Testis (tissue), 5 donors: ENCODE measurements at places on chromosomes 7 and 10.

- DNase-seq = no peak
Observed at GRCh38 chr7:51802718-51803117, 486.1 kb upstream of the COBL start.

- no peak for DNase-seq
Observed at GRCh38 chr10:102870221-102870620, 951 bp downstream of the AS3MT start.

DNA sequence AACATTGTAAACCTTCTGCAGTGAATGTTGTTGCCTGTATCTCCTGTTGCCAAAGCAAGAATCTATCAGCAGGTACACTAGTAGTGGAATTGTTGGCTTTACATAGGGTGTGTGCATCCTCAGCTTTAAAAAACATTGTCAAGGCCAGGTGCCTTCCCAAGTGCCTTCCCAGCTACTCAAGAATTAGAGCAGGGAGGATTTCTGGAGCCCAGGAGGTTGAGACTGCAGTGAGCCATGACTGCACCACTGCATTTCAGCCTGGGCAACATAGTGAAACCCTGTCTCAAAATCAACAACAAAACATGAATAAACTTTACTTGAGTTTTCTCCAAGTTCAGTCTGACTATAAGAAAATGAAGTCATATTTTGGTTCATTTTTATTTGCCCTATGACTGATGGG is 217.3 kb downstream of the CCSER2 start:
- no peak for DNase-seq

GRCh38 chr10:127702271-127702670 is 34.7 kb upstream of the FOXI2 start:
- no peak for DNase-seq

DNA sequence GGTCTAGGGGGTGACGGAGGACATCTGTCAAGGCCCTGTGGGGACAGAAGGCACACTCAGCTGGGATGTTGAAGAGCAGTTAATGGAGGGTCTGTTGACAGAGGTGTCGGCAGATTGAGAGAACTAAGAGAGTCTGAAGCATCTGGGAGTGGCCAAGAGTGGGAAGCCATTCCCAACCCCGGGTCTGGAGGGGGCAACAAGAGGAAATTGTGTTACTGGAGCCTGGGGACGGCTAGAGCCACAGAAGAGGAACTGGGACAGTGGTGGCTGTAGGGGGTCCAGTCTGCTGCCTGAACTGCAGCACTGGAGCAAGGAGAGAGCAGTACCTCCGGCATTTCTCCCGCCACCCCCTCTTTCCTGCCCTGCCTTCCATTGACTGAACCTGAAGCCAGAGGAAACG is 136.6 kb downstream of the CHN2 start:
- DNase-seq = no peak
